GM18507 (cell line): ENCODE measurements at places on chromosomes 13 and 19.
A peak's percentile ranks its signal among the peaks of the same experiment; 100 is the strongest.

GRCh38 chr13:30346153-30346788 is 38.9 kb upstream of the KATNAL1 start:
- peak; percentile 32 for DNase-seq

DNA sequence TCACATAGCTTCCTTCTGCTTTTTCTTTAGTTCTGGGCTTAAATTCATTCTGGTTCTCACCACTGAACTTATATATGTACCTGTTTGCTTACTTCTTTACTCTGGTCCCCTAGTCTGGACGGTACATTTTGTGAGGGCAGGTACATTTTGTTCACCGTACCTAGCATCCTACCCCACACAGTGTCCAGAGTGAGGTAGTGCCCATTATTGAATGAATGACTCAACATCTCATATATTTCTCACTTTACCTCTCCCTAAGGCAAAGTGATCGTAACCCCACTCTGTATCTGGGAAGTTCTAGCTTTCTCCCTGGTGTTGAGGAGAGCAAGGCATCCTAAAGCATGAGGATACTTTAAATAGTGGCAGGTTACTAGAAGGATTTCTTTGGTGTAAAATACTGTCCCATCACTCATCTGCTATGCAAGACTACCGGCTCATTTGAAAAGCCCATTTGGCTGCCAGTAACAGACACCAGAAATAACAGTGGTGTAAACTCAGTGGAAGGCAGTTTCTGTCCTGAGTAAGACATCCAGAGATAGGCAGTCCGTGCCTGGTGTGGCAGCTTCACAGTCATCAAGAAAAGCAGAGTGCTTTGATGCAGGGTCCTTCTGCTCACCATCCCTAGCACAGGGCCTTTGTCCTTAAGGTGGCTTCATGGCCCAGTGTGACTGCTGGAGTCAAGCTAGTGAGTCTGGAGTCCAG is 111.8 kb downstream of the SIPA1L3 start:
- DNase-seq = no peak

GRCh38 chr19:54660964-54661363 is 1.8 kb upstream of the LILRB4 start:
- no peak for DNase-seq

GRCh38 chr19:50036908-50037307 is 11.1 kb downstream of the ZNF473 start:
- no peak for DNase-seq

DNA sequence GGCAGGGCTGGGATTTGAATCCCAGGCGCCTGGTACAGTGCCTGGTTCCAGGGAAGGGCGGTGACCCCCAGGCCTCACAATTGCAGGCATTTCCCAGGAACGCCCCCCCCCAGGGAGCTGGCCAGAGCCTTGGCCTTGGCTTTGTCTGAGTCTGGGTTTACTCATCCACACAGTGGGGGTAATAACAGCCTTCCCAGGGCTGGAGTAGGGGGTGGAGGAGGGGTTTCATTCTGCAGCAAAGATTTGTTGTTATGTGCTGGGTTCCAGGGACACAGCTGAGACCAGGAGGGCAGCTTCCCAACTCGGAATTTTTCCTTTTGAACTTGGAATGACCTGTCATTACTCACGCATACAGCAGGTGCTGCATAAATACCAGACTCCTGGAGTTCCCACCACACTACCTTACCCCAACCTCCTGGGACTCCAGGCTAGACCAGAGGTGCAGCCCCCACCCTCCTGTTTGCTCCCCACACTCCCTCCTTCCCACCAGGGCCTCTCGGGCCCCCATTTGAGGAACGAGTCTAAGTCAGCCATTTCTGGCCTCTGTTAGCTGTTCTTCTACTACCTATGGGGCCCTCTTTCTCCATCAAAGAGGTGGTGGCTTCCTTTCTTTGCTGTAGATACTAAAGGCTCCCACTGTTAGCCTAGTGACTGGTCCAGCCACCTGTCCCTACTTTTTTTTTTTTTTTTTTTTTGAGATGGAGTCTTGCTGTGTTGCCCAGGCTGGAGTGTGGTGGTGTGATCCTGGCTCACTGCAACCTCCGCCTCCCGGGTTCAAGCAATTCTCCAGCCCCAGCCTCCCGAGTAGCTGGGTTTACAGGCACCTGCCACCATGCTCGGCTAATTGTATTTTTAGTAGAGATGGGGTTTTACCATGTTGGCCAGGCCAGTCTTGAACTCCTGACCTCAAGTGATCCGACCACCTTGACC is 1.6 kb upstream of the ADAMTS10 start:
- no peak for DNase-seq

- DNase-seq = no peak
Measured at GRCh38 chr19:5205381-5205780, 135.2 kb downstream of the PTPRS start.

DNA sequence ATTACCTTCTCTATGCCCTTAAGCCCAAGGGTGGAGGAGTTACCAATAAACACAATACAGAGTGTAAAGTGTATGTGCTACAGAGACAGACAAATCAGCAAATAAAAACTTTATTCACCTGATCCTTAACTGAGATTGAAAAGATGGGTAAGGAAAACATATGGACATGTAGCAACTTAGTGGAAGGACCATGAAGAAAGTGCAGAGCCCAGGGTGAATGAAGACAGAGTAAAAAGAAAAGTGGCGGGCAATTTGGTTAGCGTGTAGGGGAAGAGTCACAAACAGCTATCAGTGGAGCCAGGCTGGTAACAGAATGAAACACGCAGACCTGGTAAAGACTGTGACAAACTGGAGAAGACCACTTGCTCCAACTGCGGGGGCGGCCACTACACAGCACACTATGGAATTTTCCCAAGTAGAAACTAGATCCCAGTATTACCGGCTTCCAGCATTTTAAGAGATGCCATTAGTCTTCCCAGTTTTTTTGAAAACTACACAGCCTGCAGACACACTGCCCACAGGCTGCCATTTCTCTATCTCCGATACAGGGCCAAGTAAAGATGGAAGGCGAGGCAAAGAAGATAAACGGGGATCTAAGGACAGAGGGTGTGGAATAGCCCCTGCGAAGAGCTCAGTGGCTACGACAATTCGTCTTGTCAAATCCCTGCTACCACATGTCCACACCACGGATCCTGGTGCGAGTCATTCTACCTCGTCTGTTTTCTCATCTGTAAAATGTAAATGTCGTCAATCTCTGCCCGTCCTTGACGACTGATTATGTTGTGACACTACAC is 1.2 kb downstream of the UQCRFS1 start:
- DNase-seq = no peak

- DNase-seq = no peak
Measured at GRCh38 chr19:18176367-18177310, 3.0 kb downstream of the IFI30 start.

DNA sequence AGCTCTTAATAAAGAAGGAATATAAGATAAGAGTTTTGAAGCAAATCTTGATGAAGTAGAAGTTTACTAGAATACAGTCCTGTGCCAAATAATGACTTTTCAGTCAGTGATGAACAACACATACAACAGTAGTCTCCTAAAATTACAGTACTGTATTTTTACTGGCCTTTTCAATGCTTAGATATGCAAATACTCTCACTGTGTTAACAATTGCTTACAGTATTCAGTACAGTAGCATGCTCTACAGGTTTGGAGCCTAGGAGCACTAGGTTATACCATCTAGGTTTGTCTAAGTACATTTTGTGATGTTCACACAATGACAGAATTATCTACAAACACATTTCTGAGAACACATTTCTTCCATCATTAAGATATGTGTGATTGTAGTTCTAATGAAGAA is 316.7 kb upstream of the KLHL1 start:
- no peak for DNase-seq

- no peak for DNase-seq
Measured at GRCh38 chr13:44815623-44816022, 173.6 kb downstream of the NUFIP1 start.

- no peak for DNase-seq
Measured at GRCh38 chr19:18311502-18312091, 11.3 kb downstream of the LSM4 start.

DNA sequence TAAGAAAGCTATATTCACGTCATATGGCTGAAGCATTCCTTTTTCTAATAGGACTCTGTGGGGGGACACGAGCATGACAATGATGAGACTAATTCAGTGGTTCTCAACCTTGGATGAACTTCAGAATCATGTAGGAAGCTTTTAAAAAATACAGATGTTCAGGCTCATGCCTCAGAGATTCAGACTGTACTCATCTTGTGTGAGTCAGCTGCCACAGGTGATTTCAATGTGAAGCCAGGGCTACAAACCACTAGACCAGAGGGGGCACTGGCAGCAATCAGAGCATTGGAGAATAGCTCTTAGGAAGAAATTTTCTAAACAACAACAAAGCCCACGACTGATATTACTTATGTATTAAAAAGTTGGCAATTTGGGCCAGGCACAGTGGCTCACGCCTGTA is 91.7 kb downstream of the SERP2 start:
- DNase-seq = no peak

DNA sequence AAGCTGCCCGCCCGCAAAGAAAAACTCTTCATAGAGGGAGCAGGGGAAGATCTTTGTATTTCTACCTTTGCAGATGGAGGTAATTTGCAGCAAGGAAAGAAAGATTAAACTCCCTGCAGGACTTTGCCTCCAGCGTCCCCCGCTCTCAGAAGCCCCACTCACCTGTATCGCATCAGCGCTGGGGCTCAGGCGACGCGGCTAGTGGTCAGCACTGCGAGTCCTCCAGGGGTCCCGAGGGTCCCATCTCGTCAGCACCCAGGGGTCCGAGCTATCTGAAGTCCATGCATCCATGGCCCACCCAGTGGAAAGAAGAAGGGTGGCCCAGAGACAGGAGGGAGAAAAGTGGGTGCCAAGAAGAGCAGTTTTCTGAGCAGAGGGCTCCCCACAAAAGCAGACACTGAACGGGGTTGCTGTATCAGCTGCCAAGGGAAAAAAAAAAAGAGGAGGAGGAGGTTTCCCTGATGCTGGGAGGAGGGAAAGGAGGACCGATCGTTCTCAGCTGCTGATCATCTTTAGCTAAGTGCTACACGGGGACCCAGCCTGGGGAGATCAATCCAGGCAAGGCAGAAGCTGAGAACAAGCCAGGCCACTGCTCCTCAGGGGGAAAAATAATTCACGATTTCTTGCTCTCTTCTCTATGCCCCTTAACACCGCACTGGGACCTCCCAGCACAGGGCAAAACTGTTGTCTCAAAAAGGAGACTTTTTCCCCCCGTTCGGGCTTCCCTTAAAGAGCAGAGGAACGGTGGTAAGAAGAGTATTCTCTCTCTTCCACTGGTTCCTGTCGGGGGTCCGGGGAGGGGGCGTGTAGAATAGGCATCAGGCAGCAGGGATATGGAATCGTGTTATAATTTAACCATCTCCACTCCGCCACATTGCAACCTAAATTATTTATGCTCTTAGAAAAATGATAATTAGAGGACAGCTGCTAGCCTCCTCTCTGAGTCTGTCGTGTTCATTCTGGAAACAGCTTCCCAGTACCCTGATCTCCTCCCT is 117.7 kb upstream of the CACNA1A start:
- DNase-seq = no peak

GRCh38 chr19:17965370-17966128 is 1.4 kb upstream of the KCNN1 start:
- no peak for DNase-seq

DNA sequence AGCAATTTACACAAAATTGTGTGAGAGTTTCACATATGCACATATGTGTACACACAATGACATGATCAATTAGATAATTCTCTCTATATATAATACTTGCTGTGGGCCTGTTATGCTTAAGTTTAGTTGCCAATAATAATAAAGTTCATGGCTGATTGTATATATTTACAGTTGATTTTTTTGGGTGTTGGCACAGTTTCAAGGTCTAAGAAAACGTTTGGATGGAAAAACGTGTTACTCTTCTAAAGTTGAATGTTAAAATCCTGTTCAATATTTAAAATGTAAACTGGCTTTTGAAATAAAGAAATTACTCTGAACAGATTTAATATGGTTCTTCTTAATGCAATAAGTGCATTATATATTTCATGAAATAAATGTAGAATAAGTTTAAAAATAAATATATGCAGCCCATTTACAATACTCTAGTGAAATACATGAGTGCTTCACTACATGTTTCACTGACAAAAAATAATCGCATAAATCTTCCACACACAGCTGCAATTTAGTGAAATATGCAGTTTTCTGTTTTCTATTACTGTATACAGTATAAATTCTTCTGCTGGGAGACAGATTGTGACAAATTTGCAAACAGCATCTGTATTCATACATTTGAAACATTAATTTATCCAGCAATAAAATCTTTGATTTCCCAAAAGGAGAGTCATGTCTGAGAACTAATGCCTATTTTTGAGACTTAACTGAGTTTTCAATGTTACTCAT is 586.9 kb upstream of the KLHL1 start:
- no peak for DNase-seq

GRCh38 chr13:65841156-65841555 is 1389.0 kb downstream of the PCDH9 start:
- DNase-seq = no peak

DNA sequence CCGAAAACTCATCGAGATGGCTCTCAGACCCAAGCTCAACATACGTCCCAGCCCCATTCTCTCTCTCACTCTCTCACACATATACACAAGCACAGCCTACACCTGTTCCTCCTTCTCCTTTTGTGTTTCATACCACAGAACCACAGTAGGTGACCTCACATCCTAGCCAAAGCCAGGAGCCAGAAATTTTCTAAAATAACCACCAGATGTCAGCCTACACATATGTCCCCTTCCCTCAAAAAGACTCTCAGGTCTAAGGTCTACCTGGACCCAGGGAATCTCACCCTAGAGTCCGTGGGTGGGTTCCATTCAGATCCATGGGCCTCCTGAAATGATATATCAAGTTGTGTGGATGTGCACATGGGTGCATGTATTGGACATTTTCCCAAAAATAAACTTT is 104.2 kb upstream of the IPO5 start:
- no peak for DNase-seq
